ENCODE measurements at places on chromosomes 3 and 15.

GRCh38 chr3:42439261-42440115 lies 29.1 kb upstream of the LYZL4 start:
- peaks cover 44% of the 10 kb centered on the region for H3K27me3 ChIP-seq
- no peaks in the 10 kb centered on the region for H3K36me3 ChIP-seq
- no peak overlapping the region for H3K27ac ChIP-seq
- H3K4me3 ChIP-seq, result no peak overlapping the region
- H3K4me1 ChIP-seq, result no peaks in the 10 kb centered on the region
- DNase-seq, result no peak

DNA sequence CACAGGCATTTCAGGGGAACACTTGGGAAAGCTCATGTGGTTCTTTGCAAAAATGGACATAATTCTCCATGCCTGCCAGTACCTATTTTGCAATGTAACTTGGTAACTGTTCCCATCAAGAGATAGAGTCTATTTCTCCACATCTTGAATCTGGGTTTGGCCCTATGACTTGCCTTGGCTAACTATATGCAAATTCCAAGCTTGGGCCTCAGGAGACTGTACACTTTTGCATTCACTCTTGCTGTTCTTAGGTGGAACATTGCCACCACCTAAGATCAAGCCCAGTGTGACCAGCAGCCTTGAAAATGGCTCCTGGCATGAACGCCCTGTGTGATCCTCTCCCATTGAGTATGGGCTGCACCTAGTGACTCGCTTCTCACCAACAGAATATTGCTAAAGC lies 19.8 kb upstream of the SMAD6 start:
- no peaks in the 10 kb centered on the region for H3K27me3 ChIP-seq
- H3K4me3 ChIP-seq, result no peak overlapping the region
- no peaks in the 10 kb centered on the region for H3K36me3 ChIP-seq
- H3K4me1 ChIP-seq, result peaks cover 11% of the 10 kb centered on the region
- no peak overlapping the region for H3K27ac ChIP-seq

GRCh38 chr3:194760494-194761137 lies 74.9 kb downstream of the FAM43A start:
- H3K27ac ChIP-seq, result no peak overlapping the region
- H3K4me3 ChIP-seq, result no peak overlapping the region
- H3K4me1 ChIP-seq, result peaks cover 3% of the 10 kb centered on the region
- no peak for DNase-seq
- no peaks in the 10 kb centered on the region for H3K36me3 ChIP-seq
- peaks cover 23% of the 10 kb centered on the region for H3K27me3 ChIP-seq

GRCh38 chr3:138356730-138357405 lies 8.5 kb downstream of the MRAS start:
- H3K36me3 ChIP-seq, result no peaks in the 10 kb centered on the region
- DNase-seq, result no peak
- H3K27ac ChIP-seq, result peak overlapping the region; percentile 44

DNA sequence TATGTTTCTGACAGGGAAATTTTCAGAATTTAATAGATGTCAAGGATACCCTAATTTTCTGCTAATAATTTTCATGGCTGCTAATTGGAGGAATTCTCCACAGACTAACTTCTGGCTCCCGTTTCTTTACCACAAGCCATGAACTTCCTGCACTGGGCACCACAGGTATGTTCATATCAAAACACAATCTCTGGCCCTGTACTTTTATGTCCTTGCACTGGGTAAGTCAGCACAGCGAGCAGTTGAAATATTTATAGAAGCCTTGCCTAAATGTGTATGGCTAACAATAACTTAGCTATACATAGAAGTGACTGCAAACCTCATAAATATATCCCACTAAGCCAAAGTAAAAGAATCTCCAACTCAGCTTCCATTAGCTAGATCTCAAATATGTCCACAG lies 246.9 kb downstream of the ZIC1 start:
- no peak overlapping the region for H3K4me3 ChIP-seq
- H3K36me3 ChIP-seq, result no peaks in the 10 kb centered on the region
- H3K27ac ChIP-seq, result no peak overlapping the region
- H3K27me3 ChIP-seq, result no peaks in the 10 kb centered on the region

DNA sequence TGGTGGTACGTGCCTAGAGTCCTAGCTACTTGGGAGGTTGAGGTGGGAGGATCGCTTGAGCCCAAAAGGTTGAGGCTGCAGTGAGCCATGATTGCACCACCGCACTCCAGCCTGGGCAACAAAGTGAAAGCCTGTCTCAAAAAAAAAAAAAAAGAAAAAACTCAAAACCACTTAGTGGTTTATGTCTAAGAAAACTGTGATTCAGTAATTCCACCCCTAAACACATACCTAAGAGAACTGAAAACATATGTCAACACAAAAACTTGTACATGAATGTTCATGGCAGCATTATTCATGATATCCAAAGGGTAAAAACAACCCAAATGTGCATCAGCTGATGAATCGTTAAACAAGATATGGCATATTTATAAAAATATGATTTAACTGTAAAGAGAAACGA lies 14.3 kb downstream of the SPG21 start:
- H3K36me3 ChIP-seq, result peaks cover 41% of the 10 kb centered on the region
- no peaks in the 10 kb centered on the region for H3K27me3 ChIP-seq
- no peaks in the 10 kb centered on the region for H3K4me1 ChIP-seq
- DNase-seq, result no peak
- no peak overlapping the region for H3K4me3 ChIP-seq

DNA sequence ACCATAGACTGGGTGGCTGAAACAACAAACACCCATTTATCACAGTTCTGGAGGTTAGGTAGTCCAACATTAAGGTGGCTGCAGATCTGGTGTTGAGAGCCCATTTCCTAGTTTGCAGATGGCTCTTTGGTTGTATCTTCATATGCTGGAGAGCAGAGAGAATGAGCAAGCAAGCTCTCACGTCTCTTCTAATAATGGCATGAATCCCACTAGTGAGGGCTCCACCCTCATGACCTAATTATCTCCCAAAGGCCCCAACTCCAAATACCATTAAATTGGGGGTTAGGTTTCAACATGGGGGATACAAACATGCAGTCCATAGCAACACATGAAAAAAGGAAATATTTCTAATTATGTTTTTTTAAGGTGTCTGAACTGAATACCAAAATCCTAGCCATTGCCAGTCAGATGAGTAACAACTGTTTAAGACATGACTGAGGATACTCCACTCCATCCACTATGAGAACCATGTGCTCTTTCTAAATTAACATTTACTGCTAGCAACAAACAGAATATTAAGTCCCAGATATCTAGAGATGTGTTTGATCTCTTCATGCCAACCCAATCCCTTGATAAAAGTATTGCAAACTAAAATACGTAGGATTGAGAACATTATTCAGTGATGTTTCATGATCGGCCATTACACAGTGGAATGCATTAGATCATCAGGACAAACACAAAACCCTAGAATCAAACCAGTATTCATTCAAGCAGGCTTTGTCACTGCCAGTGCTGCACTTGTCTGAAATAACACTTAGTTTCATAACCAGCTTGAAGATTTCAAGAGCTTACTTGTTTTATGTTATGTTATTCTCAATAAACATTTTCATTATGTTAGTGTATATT lies 340.3 kb downstream of the SLC9A9 start:
- H3K4me1 ChIP-seq, result peaks cover 26% of the 10 kb centered on the region
- H3K27me3 ChIP-seq, result no peaks in the 10 kb centered on the region
- no peaks in the 10 kb centered on the region for H3K36me3 ChIP-seq
- H3K4me3 ChIP-seq, result no peak overlapping the region

DNA sequence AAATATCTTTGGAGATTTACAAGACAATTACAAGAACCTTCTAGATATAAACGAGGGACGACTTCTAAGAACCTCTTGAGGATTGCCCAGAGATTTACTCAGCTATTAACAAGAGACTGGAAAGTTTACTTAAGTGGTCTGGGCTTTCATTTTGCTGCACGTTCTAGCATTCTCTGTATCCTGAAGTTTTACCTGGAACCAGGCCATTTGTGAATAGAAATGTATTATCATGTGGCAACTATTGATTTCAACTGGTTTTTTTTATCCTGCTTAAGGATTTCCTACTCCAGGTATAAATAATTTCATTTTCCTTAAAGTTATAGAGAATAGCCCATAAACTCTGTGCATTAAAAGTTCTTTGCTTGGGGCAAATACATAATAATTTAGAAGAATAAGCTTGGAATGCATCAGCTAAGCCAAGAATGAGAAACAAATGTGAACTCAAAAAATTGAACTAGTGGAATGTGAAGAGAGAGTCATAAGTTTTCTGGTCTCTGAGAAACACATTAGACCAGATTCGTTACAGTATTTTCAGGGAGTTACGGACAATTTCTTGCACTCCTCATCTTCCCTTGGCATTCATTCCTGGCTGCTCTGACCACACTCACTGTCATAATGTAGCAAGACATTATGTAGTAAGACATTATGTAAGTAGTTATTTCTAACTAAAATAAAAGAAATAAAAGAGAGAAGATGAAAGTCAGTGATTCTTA lies 1.3 kb downstream of the AQP9 start:
- no peak overlapping the region for H3K4me3 ChIP-seq
- no peaks in the 10 kb centered on the region for H3K36me3 ChIP-seq
- H3K27me3 ChIP-seq, result peaks cover 69% of the 10 kb centered on the region
- no peak for DNase-seq
- H3K27ac ChIP-seq, result no peak overlapping the region

GRCh38 chr3:134929976-134930375 lies 134.9 kb downstream of the EPHB1 start:
- no peaks in the 10 kb centered on the region for H3K36me3 ChIP-seq
- no peak overlapping the region for H3K27ac ChIP-seq
- no peaks in the 10 kb centered on the region for H3K4me1 ChIP-seq
- no peak for DNase-seq
- no peaks in the 10 kb centered on the region for H3K27me3 ChIP-seq
- H3K4me3 ChIP-seq, result no peak overlapping the region

GRCh38 chr3:55701997-55702396 lies 214.9 kb upstream of the WNT5A start:
- H3K27me3 ChIP-seq, result peaks cover 5% of the 10 kb centered on the region
- H3K27ac ChIP-seq, result no peak overlapping the region
- H3K4me1 ChIP-seq, result no peaks in the 10 kb centered on the region
- DNase-seq, result no peak
- no peaks in the 10 kb centered on the region for H3K36me3 ChIP-seq
- no peak overlapping the region for H3K4me3 ChIP-seq

GRCh38 chr3:126448893-126449180 lies 26.9 kb downstream of the ZXDC start:
- H3K4me3 ChIP-seq, result no peak overlapping the region
- H3K36me3 ChIP-seq, result peaks cover 22% of the 10 kb centered on the region
- H3K27ac ChIP-seq, result no peak overlapping the region
- no peaks in the 10 kb centered on the region for H3K27me3 ChIP-seq

DNA sequence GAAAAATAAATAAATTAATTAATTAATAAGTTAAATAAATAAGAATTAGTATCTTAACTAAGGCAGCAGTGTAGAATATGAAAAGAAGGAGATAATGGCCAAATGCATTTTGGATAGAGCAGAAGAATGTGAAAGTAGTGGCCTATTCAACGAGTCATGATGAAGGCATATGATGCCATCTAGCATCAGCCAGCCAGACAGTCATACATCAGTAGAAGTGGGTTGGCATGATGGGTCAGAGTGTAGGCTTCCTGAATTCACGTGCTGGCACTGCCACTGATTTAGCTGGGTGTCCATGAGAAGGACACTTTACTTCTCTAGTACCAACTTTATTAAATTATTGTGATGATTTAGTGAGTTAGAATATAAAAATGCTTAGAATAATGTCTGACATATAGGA lies 256.1 kb upstream of the ARPP21 start:
- no peaks in the 10 kb centered on the region for H3K36me3 ChIP-seq
- H3K27me3 ChIP-seq, result no peaks in the 10 kb centered on the region
- peaks cover 13% of the 10 kb centered on the region for H3K4me1 ChIP-seq
- no peak for DNase-seq

DNA sequence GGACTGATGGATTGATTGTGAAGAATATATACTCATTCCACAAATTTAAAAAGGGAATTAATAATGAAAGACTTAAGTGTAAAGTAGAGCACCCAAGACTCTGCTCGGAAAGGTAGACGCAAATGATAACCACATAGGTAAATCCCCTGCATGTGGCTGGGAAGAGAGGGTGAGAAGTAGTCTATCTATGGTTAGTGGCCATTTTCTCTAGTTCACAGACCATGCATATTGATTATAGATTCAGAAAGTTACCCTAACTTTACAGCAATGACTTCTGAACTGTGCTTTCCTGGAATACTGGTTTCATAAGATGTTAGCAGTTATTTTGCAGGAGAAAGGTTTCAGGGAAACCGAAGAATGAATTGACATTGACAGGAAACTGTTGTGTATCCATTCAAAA lies 51.7 kb downstream of the CASR start:
- no peaks in the 10 kb centered on the region for H3K4me1 ChIP-seq
- no peak overlapping the region for H3K27ac ChIP-seq
- no peaks in the 10 kb centered on the region for H3K36me3 ChIP-seq
- no peaks in the 10 kb centered on the region for H3K27me3 ChIP-seq

- no peaks in the 10 kb centered on the region for H3K4me1 ChIP-seq
- H3K27ac ChIP-seq, result no peak overlapping the region
- no peaks in the 10 kb centered on the region for H3K27me3 ChIP-seq
- no peaks in the 10 kb centered on the region for H3K36me3 ChIP-seq
Measured at GRCh38 chr3:60017631-60018030, 967.8 kb upstream of the CFAP20DC start.

- no peak overlapping the region for H3K27ac ChIP-seq
- no peaks in the 10 kb centered on the region for H3K27me3 ChIP-seq
- DNase-seq, result no peak
- H3K4me1 ChIP-seq, result no peaks in the 10 kb centered on the region
Measured at GRCh38 chr3:161203485-161204098, 17.5 kb upstream of the NMD3 start.
